ENCODE measurements at places on chromosomes 4 and X. TPM values are rescaled to one million over a fixed set of nuclear protein-coding genes. Genes with fewer than 3 reads are reported as not detected.

CLDN22 gene
- not detected for polyA plus RNA-seq

ATP6AP2 gene
- 20.4 TPM for polyA plus RNA-seq

MAGEB5 gene
- polyA plus RNA-seq: not detected

XKRX gene
- 0.35 TPM for polyA plus RNA-seq

SLC34A2 gene
- 3.9 TPM for polyA plus RNA-seq

MAGEA9B gene
- polyA plus RNA-seq: not detected

RBMXL3 gene
- not detected for polyA plus RNA-seq

SSX4B gene
- not detected for polyA plus RNA-seq

COL4A6 gene
- polyA plus RNA-seq: 0.11 TPM

SSX7 gene
- not detected for polyA plus RNA-seq

RGN gene
- polyA plus RNA-seq: 32.1 TPM

USP27X gene
- polyA plus RNA-seq: 5.7 TPM

TKTL1 gene
- not detected for polyA plus RNA-seq

RRH gene
- 0.15 TPM for polyA plus RNA-seq

SPIN2A gene
- polyA plus RNA-seq: 0.70 TPM

GLOD5 gene
- 0.57 TPM for polyA plus RNA-seq

SPANXB1 gene
- not detected for polyA plus RNA-seq

CXCL6 gene
- polyA plus RNA-seq: 6.4 TPM

KLF8 gene
- 2.1 TPM for polyA plus RNA-seq

MAGEA11 gene
- polyA plus RNA-seq: not detected

XAGE1A gene
- polyA plus RNA-seq: not detected

ZFP42 gene
- not detected for polyA plus RNA-seq

MUC7 gene
- polyA plus RNA-seq: not detected

PDLIM5 gene
- 18.1 TPM for polyA plus RNA-seq

USP17L17 gene
- polyA plus RNA-seq: not detected

ZMAT1 gene
- 11.7 TPM for polyA plus RNA-seq

GPRASP3 gene
- polyA plus RNA-seq: 1.7 TPM

TMEM150C gene
- polyA plus RNA-seq: 8.7 TPM

RNF175 gene
- polyA plus RNA-seq: not detected

CFP gene
- polyA plus RNA-seq: 2.5 TPM

MYOZ2 gene
- 0.23 TPM for polyA plus RNA-seq

LEF1 gene
- polyA plus RNA-seq: 0.61 TPM

PARM1 gene
- 8.3 TPM for polyA plus RNA-seq

CSAG2 gene
- polyA plus RNA-seq: not detected

DUSP9 gene
- not detected for polyA plus RNA-seq

USP26 gene
- polyA plus RNA-seq: not detected

SPRY1 gene
- polyA plus RNA-seq: 10.1 TPM

LRIT3 gene
- polyA plus RNA-seq: 0.27 TPM

AFAP1 gene
- 4.0 TPM for polyA plus RNA-seq

All from pancreas (tissue), 10 donors.